ENCODE measurements at places on chromosomes 3 and 15. TPM values are rescaled to one million over a fixed set of nuclear protein-coding genes. Genes with fewer than 3 reads are reported as not detected.

FANCD2OS gene
- total RNA-seq, result not detected

DNA sequence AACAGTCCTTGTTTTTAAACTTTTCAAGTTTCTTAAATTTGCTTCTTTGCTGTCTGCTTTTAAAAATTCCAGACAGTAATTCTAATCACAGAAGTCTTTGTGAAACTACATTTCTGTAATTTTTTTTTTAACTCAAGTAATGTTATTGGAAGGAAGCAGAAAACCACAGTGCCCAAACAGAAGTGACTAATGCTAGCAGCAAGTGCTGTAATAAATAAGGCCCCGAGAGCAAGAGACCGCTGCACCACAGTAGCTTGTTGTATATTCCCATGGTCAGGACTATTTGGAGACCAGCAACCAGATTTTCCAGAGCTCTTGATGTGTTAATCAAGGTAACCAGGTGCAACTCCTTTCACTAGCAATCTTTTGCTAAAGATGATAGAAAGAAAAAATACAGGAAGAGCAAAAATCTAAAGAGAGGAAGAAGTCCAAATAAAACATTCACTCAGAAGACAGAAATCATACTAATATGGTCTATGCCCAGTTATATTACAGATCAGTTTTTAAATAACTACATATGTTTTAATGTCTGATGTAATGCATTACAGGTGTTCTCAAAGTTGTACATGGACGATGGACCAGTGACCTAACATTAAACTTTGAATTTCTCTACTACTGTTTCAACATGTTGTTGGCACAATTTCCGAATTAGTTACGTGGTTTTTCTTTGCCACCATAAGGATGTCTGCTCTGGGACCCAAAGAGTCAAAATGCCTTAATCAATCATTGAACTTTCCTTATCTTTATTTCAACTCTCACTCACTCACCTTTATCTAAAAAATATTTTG is 36.4 kb downstream of the WWTR1 start:
- H3K4me1 ChIP-seq, result peaks cover 4% of the 10 kb centered on the region
- no peaks in the 10 kb centered on the region for H3K36me3 ChIP-seq
- peak overlapping the region; percentile 34 for H3K27ac ChIP-seq
- peak overlapping the region; percentile 42 for H3K4me3 ChIP-seq
- H3K27me3 ChIP-seq, result no peaks in the 10 kb centered on the region

PRRT3 gene
- total RNA-seq, result 4.7 TPM

DNA sequence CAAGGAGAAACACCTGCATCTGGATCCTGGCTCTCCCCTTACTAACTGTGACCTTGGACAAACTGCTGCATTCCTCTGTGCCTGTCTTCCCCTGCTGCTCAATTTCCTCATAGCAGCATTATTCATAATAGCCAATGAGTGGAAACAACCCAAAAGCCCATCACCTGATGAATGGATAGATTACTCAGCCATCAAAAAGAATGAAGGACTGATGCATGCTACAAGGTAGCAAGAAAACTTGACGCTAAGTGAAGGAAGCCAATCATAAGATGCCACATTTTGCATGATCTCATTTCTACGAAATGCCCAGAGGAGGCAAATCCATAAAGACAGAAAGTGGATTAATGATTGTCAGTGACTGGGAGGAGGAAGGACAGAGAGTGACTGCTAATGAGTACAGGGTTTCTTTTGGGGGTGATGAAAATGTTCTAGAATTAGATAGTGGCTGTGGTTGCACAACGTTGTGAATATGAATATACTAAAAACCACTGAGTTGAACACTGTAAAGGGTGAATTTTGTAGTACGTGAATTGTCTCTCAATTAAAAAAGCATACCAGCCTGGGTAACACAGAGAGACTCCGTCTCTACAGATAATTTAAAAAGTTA is 11.2 kb downstream of the IGDCC4 start:
- no peak overlapping the region for H3K4me3 ChIP-seq
- H3K4me1 ChIP-seq, result no peaks in the 10 kb centered on the region
- H3K36me3 ChIP-seq, result no peaks in the 10 kb centered on the region
- DNase-seq, result no peak
- H3K27me3 ChIP-seq, result peaks cover 4% of the 10 kb centered on the region
- H3K27ac ChIP-seq, result no peak overlapping the region

GRCh38 chr3:35785234-35785888 is 146.0 kb downstream of the ARPP21 start:
- H3K36me3 ChIP-seq, result no peaks in the 10 kb centered on the region
- no peak for DNase-seq
- H3K27me3 ChIP-seq, result no peaks in the 10 kb centered on the region

GRCh38 chr3:36697229-36698001 is 66.9 kb downstream of the DCLK3 start:
- no peak for DNase-seq
- H3K4me1 ChIP-seq, result no peaks in the 10 kb centered on the region
- H3K27ac ChIP-seq, result no peak overlapping the region
- peaks cover 5% of the 10 kb centered on the region for H3K27me3 ChIP-seq
- no peaks in the 10 kb centered on the region for H3K36me3 ChIP-seq
- no peak overlapping the region for H3K4me3 ChIP-seq

DNA sequence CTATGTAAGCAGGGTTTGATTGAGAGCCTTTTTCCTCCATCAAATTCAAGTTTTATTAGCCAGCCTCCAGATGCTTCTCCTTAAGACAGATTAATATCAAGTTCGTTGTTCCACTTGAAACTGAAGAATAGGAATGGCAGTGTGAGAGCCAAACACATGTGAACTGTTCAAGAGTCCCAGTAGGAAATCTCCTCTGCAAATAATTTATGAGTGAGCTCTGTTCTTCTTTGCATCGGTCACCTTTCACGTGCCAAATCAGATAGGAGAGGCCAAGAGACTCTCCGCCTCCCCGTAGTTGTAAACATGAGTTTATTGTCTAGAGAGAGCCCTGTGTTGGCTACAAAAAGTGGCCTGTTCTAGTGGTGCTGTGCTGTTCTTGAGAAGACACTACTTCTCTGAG is 372.1 kb upstream of the NR2F2 start:
- no peak overlapping the region for H3K4me3 ChIP-seq
- no peaks in the 10 kb centered on the region for H3K27me3 ChIP-seq
- no peaks in the 10 kb centered on the region for H3K4me1 ChIP-seq
- no peak overlapping the region for H3K27ac ChIP-seq
- no peak for DNase-seq
- no peaks in the 10 kb centered on the region for H3K36me3 ChIP-seq

DNA sequence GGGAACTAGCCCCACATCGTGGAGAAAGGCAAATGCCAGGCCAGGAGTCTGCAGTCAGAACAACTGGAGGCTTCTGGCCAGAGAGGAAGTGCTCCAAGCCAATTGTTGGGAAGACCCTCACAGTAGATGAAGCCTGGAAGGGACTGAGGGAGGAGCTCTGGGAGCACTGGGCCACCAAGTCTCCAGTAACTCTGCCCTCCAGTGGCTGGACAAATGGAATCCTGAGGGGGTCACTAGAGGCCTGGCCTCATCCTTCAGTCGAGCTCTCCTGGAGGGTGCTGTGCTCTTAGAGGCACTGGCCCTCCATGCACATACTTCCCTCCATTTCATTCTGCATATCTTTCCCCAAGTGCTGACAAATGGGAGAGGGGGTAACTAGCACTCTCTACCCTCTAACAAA is 103.0 kb downstream of the MYLK start:
- no peaks in the 10 kb centered on the region for H3K36me3 ChIP-seq
- no peak for DNase-seq
- H3K27me3 ChIP-seq, result no peaks in the 10 kb centered on the region

DNA sequence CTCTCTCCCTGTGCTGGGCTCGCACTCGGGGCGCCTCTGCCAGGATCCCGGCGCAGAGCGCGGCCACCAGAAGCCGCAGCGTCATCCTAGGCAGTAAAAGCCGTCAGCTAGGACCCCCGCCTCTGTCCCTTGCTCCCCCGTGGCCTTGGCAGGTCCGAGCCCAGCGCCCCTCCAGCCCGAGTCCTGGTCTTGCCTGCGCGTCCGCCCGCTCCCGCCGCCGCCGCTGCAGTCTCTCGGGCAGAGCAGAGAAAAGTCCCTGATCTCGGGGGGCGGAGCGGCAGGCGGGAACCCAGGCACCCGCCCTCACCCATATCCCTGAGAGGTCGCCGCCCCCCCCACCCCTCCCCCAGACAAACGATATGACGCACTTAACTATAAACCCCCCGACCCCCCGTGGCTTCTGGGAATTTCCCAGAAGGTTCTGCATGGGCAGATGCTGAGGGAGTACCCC is at the start of gene COL7A1:
Gene COL7A1, minus strand, starts transcription at position 255 of the 451 bp plus-strand sequence. Its CDS starts 170 bp downstream, at position 85.
- no peak within 1 kb of the TSS for H3K4me3 ChIP-seq
- H3K27ac ChIP-seq, result no peak within 1 kb of the TSS
- DNase-seq, result no peak

- DNase-seq, result no peak
- H3K4me3 ChIP-seq, result no peak overlapping the region
- H3K36me3 ChIP-seq, result no peaks in the 10 kb centered on the region
- no peaks in the 10 kb centered on the region for H3K4me1 ChIP-seq
- no peaks in the 10 kb centered on the region for H3K27me3 ChIP-seq
These were observed 259.2 kb downstream of the GBE1 start for GRCh38 chr3:81502236-81502635.

ITIH3 gene
- not detected for total RNA-seq

ADAMTS9 gene
- total RNA-seq, result 0.12 TPM

DNA sequence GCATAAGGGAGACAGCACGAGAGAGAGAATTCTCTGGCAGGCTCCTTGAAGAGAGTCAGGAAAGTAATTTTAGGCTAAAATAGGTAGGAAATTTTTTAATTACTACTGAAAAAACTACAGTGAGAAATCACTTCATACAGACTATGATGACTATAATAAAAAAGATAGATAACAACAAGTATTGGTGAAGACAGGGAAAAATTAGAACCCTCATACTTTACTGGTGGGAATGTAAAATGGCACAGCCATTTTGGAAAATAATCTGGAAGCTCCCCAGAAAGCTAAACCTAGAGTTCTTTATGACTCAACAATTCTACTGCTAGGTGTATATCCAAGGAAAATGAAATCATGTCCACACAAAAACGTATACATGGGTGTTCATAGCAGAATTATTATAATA is 2.1 kb upstream of the HDC start:
- peaks cover 6% of the 10 kb centered on the region for H3K4me1 ChIP-seq
- no peaks in the 10 kb centered on the region for H3K36me3 ChIP-seq
- no peak for DNase-seq
- H3K27me3 ChIP-seq, result peaks cover 3% of the 10 kb centered on the region

DNA sequence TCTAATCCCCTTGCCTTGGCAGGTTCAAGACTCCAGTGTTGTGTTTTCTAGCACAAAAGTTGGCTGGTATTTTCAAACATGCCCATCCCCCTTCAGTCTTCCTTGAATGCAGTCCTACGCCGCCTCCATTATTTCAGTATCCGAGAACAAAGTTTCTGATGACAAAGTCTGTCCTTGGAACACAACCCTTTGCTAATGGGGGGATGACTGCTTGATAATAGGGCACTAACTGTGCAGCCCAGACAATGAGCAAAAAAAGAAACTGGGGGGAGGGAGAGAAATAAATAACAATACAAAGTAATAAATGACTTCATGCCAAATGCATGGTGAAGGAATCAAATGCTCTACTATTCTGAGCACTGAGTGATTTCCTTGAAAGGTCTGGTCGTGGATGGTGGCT is 310.1 kb downstream of the FOXP1 start:
- no peak overlapping the region for H3K4me3 ChIP-seq
- DNase-seq, result no peak
- H3K4me1 ChIP-seq, result peaks cover 17% of the 10 kb centered on the region
- no peaks in the 10 kb centered on the region for H3K27me3 ChIP-seq

DNA sequence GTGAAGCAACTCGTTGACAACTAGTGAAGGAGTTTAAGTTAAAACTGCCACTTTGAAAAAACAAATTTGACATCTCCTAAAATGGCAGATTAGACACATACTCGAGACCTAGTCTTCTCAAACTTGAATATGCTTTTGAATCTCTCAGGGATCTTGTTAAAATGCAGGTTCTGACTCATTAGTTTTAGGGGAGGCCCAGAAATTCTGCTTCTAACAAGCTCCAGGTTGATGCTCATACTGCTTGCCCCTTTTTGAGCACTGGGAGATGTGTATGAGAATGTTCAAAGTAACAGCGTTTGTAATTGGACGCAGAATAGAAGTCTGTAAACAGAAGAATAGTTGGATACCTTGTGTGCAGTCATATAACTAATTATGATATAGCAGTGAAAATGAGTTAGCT is 1.6 kb downstream of the C3orf38 start:
- peaks cover 36% of the 10 kb centered on the region for H3K4me1 ChIP-seq
- no peaks in the 10 kb centered on the region for H3K27me3 ChIP-seq
- DNase-seq, result peak; percentile 34
- H3K36me3 ChIP-seq, result peaks cover 30% of the 10 kb centered on the region

DNA sequence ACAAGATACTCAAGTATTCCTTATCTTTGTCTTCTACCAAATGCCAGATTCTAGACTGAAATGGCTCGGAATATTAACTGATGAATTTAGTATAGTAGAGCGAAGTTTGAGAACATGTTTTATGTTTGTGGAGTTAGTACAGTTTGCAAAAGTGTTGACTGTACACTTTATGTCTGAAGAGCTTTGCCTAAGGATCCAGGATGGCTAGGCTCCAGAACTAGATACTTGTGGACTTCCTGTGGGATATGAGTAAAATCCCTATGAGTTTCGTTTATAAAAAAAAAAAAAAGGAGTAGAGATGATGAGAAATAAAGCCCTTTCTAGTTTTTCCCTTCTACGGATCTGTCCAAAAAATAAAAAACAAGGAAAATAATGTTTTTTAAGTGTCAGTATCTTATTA is 96.7 kb downstream of the TP63 start:
- H3K4me3 ChIP-seq, result no peak overlapping the region
- H3K36me3 ChIP-seq, result no peaks in the 10 kb centered on the region
- DNase-seq, result no peak
- no peaks in the 10 kb centered on the region for H3K27me3 ChIP-seq
- no peaks in the 10 kb centered on the region for H3K4me1 ChIP-seq

- H3K27ac ChIP-seq, result no peak overlapping the region
- no peaks in the 10 kb centered on the region for H3K36me3 ChIP-seq
- no peak overlapping the region for H3K4me3 ChIP-seq
These were observed 757.8 kb downstream of the AGBL1 start for GRCh38 chr15:86837294-86838061.

ANKUB1 gene
- total RNA-seq, result not detected

DUOXA1 gene
- total RNA-seq, result not detected

- H3K4me1 ChIP-seq, result no peaks in the 10 kb centered on the region
- H3K4me3 ChIP-seq, result no peak overlapping the region
- H3K27me3 ChIP-seq, result no peaks in the 10 kb centered on the region
- H3K36me3 ChIP-seq, result no peaks in the 10 kb centered on the region
- no peak for DNase-seq
These were observed 231.9 kb upstream of the WNT5A start for GRCh38 chr3:55719006-55719405.

- no peaks in the 10 kb centered on the region for H3K36me3 ChIP-seq
- no peak for DNase-seq
- no peaks in the 10 kb centered on the region for H3K4me1 ChIP-seq
- H3K4me3 ChIP-seq, result no peak overlapping the region
These were observed 77.9 kb upstream of the C2CD4B start for GRCh38 chr15:62242999-62243398.

FAIM gene
- 1.7 TPM for total RNA-seq

GPR62 gene
- total RNA-seq, result not detected

DNA sequence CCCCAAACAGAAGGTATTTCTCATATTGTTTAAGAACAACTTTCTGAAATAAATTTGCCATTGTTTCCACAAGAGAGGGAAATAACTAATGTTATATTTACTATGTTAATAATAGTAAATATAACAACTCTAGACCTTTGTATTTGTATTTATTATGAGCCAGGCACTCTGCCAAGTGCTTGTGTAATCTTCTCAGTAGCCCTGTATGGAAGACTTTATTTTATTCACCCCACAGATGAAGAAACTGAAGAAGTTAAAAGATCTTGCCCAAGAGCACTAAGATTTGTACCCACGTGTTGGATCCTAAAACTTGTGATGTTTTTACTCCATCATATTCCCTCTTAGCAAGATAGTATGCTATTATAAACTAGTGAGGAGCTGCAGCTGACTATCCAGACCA is 12.0 kb upstream of the GNB4 start:
- no peak for DNase-seq
- no peaks in the 10 kb centered on the region for H3K27me3 ChIP-seq
- H3K4me3 ChIP-seq, result no peak overlapping the region
- no peak overlapping the region for H3K27ac ChIP-seq
- peaks cover 5% of the 10 kb centered on the region for H3K4me1 ChIP-seq
- no peaks in the 10 kb centered on the region for H3K36me3 ChIP-seq
